Stimulated activated memory B cell treated with anti-CD40 and anti-IgM and Interleukin-4, amounts not matched to agents 10 μg/mL and 1 μg/mL and 100 μg/mL, for 72 hours (primary cell): ENCODE measurements at places on chromosomes 1 and 21.

GRCh38 chr1:179856296-179856695 is 21.3 kb downstream of the TOR1AIP2 start:
- no peaks in the 10 kb centered on the region for H3K27me3 ChIP-seq
- ATAC-seq = no peak
- H3K4me1 ChIP-seq = no peaks in the 10 kb centered on the region
- H3K36me3 ChIP-seq = peaks cover 48% of the 10 kb centered on the region
- no peak overlapping the region for H3K27ac ChIP-seq

DNA sequence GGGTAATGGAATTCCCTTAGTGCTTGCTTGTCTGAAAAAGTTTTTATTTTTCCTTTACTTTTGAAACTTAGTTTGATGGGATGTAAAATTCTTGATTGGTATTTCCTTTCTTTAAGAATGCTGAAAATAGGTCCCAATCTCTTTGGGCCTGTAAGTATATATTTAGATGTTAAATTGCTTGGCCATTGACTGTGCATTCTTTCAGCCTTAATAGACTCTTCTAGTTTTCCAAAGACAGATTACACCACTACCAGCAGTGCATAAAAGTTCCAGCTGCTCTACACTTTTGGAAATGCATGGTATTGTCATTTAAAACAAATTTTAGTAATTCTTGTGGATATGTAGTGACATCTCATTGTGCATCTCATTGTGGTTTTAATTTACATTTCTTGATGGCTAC is 464.8 kb upstream of the USP24 start:
- ATAC-seq = no peak
- H3K4me3 ChIP-seq = no peak overlapping the region
- no peaks in the 10 kb centered on the region for H3K36me3 ChIP-seq
- peaks cover 16% of the 10 kb centered on the region for H3K27me3 ChIP-seq

DNA sequence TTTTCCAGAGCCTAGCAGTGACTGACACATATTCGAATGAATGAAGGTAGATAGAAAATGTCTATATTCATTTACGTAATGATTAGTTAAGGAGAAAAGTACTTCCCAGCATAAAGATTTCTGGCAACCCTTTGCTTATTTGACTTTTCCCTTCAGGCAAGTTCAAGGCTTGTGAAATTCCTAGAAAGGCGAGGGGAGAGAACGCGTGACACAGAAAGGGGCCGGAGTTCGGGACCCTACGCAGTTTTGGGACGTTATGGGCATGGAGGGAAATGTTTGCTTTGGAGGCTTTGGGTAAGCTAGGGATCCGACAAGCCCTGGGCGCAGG is 472 bp upstream of the USP25 start:
- no peaks in the 10 kb centered on the region for H3K27me3 ChIP-seq
- H3K4me1 ChIP-seq = peaks cover 29% of the 10 kb centered on the region
- no peak for ATAC-seq
- H3K36me3 ChIP-seq = no peaks in the 10 kb centered on the region

- no peak overlapping the region for H3K4me3 ChIP-seq
- no peaks in the 10 kb centered on the region for H3K4me1 ChIP-seq
- H3K27ac ChIP-seq = no peak overlapping the region
- ATAC-seq = no peak
- H3K27me3 ChIP-seq = peaks cover 43% of the 10 kb centered on the region
Observed at GRCh38 chr1:162080472-162081015, 11.1 kb downstream of the NOS1AP start.

GRCh38 chr1:92571578-92571977 is 84.9 kb upstream of the GFI1 start:
- no peaks in the 10 kb centered on the region for H3K27me3 ChIP-seq
- ATAC-seq = no peak
